Hematopoietic multipotent progenitor cell treated with erythropoietin and hydrocortisone succinate and interleukin-3 and kit ligand, for 8 days (in vitro differentiated cells): ENCODE measurements at places on chromosomes 7 and 10.
A peak's percentile ranks its signal among the peaks of the same experiment; 100 is the strongest.

- no peak for DNase-seq
Observed at GRCh38 chr10:73073627-73074026, 23.0 kb downstream of the P4HA1 start.

GRCh38 chr10:72186982-72187330 is 28.9 kb upstream of the ANAPC16 start:
- no peak for DNase-seq

- no peak for DNase-seq
Observed at GRCh38 chr10:58661336-58661735, 148.7 kb downstream of the BICC1 start.

- DNase-seq, result no peak
Observed at GRCh38 chr7:151744656-151745638, 132.0 kb downstream of the PRKAG2 start.

DNA sequence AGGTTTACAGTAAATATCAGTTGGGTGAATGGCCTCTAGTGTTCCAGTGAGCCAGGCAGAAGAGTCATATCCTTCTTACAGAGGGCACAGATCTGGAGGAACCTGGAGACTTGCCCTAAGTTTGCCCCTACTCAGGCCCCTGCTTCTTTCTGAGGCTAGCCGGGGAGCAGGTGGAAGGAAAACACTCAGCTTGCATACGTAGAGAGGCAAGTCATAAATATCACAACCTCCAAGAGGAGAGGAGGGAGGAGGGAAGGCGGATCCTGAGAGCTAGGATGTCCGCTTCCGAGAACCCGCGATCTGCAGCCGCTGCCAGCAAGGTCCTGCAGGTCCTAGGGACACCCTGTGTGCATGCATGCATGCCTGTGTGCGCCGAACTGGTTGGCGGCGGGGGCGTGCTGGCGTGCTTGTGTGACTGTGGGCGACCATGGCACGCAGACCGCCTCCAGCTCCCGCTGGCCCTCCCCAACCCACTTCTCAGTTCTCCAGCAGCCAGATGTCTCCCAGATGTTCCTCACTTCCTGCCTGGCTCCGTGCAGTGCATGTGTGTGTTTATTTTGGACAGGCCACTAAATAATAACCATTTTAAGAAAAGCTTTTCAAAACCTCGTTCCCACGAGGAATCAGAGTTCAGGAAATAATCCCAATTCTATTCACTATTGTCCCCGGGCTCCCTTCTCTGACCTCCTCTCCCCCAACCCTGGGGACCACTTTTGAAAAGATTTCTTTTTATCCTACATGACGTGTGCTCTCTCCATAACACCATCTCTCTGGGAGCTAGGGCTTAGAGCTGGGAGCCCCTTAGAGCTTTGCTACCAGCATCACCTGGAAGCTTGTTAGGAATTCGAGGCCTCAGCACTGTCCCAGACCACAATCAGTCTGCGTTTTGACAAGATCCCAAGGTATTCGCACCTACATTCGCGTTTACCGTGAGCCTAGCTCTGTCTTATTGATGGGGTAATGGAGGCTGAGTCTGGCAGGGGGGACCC is 32.4 kb downstream of the UNC5B start:
- DNase-seq, result no peak

GRCh38 chr10:27392606-27393005 is 111.5 kb upstream of the RAB18 start:
- no peak for DNase-seq

DNA sequence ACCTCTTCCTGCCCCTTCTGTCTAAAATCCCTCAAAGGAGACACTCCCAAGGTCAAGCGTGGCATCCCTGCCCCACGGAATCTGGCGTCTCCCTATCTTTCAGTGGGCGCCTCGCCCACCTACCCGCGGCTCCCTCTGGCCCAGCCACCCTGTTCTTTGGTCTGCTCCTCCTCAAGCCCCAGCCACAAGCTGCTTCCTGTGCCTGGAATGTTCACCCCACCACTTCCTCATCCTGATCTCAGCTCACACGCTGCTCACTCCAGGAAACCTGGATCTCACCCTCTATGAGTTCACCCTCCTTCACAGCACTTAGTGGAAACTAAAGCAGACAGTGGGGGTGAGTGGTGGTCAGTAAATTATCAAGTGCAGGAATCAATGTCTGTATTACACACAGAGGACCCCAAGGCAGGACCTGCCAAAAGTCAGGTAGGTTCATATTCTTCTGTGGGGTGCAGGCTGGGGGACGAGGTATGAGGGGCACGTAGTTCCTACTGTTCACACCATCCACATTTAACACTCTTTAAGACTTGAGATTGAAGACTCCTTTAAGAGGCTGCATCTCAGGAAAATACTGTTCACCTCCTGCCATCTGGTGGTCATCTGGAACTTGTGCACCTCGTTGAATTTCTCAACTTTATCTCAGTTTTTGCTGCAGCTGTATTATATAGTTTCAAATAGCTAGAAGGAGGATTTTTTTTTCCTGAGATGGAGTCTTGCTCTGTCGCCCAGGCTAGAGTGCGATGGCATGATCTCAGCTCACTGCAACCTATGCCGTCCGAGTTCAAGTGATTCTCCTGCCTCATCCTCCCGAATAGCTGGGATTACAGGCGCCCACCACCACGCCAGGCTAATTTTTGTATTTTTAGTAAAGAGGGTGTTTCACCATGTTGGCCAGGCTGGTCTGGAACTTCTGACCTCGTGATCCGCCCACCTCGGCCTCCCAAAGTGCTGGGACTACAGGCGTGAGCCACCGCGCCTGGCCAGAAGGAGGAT is 166.6 kb downstream of the ARHGAP21 start:
- peak; percentile 84 for DNase-seq

DNA sequence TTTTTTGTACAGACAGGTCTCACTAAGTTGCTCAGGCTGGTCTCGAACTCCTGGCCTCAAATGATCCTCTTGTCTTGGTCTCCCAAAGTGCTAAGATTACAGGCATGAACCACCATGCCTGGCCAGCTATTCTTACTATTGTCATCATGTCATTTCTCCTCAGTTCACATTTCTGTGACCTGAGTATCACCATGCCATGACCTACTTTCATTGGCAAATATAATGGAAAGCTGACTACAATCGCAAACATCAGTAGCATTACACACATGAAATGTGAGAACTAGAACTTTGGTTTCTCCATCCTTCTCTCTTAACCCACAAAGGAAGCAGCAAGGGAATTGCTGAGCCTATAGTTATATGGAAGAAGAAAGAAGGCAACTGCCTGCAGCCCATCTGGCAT is 26.0 kb upstream of the WIPF3 start:
- DNase-seq, result no peak

DNA sequence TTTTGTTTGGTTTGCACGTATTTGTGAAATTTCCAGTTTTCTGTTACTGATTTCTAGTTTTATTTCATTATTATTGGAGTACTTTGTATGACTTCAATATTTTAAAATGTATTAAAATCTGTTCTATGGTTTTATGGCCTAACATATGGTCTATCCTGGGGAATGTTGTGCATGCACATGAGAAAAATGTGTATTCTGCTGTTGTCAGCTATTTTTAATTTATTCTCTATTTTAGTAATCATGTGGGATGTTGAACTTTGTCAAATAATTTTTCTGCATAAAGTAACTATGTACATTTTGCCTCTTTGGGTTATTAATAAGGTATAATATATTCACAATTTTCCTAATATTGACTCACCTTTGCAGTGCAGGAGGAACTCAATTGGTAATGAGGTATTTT is 46.7 kb downstream of the EBLN1 start:
- DNase-seq, result no peak

DNA sequence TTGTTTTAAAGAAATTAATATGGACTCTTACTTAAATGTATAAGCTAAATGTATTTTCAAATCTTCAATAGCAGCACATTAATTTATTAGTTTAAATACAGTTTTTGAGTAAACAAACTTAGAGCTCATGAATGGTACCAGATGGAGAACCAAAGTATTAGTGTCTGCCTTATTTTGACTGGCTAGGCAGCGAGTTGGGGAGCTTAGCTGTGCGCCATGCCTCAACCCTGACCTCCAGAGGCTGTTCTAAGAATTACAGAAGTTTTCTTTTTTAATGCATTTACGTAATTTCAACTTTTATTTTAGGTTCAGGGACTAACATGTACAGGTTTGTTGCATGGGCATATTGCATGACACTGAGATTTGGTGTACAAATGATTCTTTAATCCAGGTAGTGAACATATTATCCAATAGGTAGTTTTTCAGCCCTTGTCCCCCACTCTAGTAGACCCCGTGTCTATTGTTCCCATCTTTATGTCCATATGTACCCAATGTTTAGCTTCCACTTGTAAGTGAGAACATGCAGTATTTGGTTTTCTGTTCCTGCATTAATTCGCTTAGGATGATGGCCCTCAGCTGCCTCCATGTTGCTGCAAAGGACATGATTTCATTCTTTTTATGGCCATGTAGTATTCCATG is 166.8 kb downstream of the IQUB start:
- peak; percentile 32 for DNase-seq

DNA sequence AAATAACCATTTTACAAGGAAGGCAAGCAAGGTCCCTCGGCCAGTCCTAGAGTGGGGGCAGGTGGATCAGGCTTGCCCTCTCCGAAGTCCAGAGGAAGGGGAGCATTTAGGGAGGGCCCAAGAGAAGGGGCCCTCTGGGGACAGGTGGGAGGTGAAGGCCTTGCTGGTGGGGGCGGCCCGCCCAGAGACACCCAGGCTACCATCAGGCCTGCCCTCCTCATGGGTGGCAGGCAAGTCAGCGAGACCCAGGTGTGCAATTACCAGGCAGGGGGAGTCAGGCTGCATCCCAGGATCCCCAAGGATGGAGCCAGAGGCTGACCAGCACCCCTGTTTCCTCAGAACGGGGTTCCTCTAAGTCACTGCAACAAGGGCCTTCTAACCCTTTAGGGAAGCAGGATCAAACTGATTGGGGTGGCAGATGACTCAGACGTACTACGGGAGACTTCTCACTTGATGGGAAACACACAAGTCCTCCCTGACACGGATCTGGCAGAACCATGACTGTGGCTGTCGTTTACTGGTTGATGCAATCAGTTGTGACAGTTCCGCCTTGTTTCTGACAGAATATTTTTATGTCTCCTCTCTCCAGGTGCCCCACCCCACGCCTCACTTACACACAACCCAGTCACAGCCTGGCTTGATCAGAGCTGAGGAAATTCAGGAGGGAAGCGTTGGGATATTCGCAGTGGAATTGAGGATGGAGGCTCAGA is 8.2 kb downstream of the LOXL4 start:
- DNase-seq, result no peak

DNA sequence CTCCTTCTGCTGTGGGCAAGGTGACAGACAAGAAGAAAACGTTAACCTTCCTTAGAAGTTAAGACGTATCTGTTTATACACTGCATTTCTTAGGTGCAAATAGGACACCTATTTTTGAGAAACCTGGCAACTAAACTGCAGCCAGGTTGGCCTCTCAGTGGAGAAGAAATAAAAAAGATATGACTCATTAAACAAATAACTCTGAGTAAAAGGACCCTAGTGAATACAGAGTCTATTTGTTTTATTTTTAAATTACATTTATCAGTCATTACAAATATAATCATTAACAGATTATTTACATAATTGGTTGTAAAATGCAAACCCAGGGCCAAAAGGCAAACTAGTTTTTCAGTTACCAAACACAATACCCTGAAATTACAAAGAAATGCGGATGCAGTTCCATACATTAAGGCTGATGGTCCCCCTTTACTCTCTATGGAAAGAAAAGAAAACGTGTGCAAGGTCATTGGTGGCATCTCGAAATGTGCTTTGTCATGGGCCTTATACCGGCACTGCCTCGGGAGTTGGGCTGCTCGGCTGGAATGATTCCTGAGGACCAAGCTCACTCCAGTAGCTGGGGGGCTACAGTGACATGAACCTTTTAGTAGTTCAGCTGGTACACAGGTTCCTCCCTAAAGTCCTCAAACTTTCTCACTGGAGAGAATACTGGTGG is 38.4 kb downstream of the ADRB1 start:
- no peak for DNase-seq

DNA sequence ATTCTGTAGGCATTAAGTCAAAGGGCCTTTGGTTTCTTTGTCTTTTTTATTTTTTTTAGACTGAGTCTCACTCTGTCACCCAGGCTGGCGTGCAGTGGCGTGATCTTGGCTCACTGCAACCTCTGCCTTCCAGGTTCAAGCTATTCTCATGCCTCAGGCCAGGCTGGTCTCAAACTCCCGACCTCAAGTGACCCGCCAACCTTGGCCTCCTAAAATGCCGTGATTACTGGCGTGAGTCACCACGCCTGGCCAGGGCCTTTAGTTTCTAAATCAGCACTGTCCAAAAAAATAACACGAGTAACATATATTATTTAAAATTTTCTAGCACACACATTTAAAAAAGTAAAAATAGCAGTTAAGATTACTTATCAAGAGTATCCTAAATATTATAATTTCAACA is 11.1 kb upstream of the ACSL5 start:
- DNase-seq, result no peak

GRCh38 chr7:132755538-132756483 is 179.5 kb upstream of the PLXNA4 start:
- no peak for DNase-seq

GRCh38 chr7:55561690-55562089 is 10.6 kb downstream of the VOPP1 start:
- no peak for DNase-seq

DNA sequence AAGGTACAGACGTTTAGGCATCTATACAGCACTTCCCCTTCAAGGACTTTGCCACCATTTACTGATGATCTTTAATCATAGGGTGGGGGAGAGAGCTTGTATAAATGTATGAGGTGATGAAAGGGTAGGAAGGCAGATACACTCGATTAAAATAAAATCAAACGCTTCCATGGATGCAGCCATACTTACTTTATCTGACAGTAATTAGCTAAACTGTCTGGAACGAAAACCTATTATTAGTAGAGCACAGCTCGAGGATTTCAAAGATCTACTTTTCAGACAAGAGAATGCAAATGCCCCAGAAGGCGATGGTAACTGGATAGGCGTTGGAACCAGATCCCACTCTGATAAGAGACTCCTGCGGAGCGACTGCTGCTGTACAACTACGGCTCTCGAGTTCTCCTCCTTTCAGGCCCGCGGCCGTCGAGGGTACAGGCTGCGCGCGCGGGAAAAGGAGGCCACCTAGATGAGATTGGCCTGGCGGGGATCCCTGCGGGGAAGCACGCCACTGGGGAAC is 3.1 kb upstream of the NKX2-3 start:
- DNase-seq, result peak; percentile 16

DNA sequence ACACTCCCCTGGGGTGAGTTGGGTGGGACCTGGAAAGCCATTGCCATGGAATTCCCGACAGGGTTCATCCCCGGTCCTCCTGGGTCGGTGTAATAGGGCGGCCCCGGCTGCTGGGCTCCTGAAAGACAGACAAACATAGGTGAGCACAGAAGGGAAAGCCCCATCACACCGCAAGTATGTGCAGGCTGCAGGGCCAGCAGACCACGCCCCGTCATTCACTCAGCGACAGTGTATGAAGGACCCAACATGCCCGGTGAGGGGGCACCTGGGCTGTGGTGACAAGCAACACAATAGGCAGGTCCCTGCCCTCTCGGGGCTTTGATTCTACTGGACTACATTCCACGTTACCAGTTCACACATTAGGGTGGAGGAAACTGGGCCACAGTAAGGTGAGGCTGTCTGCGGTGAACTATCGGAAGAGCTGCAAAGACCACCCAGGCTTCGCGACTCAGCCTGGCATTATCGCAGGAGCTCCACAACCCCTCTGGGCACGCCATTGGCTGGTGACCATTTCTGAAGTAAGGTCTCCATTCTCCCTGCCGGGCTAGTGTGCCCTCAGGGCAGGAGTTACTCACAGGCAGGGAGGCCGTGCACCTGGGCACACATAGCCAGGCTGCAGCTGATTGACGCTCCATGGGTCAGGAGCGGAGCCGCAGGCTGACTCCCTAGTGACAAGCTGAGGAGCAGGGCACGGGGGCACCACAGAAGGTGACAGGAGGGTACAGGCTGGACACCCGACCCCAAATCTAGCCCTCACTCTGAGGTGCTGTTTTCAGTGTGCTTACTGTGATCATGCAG is 99.2 kb downstream of the VOPP1 start:
- no peak for DNase-seq

- DNase-seq, result no peak
Observed at GRCh38 chr7:111985798-111986197, 220.4 kb downstream of the DOCK4 start.
